ENCODE measurements at places on chromosomes 3 and 15.
A peak's percentile ranks its signal among the peaks of the same experiment; 100 is the strongest.

DNA sequence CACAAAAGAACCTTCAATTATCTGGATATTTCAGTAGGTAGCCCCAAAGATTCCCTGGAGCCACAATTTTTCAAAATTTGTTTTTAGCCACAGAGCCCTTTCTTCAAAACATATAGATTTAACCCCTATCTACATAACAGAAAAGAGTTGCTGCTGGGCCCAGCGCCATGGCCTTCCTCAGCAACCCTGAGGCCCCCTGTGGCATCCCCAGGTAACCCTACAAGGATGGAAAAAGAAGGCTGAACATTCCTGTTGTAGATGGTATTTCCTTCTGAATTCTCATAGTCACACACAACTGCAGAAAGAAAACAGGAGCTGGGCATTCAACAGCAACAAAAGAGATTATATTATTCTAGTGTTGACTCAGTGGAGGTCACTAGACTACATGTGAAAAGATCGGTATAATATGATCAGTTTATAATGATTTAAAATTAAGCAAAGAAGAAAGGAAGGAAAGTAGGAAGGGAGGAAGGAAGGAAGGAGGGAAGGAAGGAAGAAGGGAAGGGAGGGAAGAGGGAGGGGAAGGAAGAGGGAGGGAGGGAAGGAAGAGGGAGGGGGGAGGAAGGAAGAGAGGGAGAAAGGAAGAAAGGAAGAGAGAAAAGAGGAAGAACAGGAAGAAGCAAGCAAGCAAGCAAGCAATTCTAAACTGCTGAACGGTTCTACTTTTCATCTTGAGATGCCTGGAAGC, 342.5 kb upstream of the NR2F2 start:
- DNase-seq = no peak

DNA sequence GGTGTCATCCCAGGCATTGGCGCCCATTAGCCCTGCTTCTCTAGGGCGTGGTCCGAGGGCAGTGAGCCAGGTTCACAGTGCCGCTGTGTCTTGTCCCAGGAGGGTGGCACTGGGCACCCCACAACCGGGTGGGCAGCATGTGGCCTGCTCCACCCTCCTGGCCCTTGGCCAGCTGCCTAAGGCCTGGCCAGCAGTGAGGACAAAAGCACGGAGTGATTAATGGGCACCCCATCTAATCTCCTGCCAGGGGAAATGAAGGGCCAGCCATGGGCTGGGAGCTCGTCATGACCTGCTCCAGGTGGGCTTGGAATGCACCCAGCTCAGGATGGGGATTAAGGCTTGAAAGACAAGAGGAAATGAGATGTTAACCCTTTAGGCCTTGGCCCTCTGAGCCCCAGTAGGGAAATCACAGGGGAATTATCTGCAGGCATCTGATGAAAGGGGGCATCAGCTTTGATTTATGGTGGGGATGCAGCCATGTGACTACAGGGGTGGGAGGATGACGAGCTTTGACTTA, 5.2 kb downstream of the THSD4 start:
- no peak for DNase-seq

DNA sequence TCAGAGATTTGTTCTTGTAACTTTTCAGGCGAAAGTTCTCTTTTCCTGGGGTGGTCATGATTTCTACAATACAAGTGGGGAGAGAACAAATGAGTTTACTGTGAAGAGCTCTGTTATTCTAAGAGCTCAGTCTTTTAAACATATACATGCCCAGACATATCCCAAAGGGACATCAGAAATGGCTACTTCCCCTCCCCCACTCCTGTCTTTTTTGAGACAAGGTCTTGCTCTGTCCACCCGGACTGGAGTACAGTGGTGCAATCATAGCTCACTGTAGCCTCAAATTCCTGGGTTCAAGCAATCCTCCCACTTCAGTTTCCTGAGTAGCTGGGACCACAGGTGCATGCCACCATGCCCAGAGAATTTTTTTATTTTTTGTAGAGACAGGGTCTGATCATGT, 18.2 kb downstream of the KPNA1 start:
- DNase-seq = no peak

DNA sequence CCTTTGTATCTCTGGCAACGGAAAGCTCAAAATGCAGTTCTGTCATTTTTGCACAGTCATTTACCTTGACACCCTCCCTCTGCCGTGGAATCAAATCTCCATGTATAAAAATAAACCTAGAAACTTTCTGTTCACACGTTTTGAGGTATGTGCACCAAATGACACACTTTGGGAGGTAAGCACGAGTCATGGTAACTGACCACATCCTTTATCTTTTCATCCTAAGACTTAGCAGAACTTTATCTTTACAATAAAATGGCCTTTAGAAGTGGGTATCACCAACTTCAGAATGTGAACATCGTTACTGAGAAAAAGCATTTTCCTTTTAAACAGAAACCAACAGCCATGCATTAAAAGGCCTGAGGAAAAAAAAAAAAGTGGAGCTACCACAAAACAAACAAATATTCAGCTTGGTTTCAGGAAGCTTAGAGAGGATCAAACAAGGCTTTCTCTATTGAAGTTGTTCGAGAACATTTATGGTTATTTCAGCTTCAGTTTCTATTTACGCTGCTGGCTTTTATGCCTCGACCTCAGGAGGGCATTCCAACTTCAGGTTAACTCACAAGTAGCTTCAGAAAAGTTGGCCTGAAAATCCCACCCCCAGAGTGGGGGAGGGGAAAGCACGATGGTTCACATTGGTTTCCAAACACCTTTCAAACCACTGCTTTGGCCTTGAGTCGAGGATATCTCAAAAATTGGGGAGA, 171.1 kb upstream of the ICE2 start:
- no peak for DNase-seq

DNA sequence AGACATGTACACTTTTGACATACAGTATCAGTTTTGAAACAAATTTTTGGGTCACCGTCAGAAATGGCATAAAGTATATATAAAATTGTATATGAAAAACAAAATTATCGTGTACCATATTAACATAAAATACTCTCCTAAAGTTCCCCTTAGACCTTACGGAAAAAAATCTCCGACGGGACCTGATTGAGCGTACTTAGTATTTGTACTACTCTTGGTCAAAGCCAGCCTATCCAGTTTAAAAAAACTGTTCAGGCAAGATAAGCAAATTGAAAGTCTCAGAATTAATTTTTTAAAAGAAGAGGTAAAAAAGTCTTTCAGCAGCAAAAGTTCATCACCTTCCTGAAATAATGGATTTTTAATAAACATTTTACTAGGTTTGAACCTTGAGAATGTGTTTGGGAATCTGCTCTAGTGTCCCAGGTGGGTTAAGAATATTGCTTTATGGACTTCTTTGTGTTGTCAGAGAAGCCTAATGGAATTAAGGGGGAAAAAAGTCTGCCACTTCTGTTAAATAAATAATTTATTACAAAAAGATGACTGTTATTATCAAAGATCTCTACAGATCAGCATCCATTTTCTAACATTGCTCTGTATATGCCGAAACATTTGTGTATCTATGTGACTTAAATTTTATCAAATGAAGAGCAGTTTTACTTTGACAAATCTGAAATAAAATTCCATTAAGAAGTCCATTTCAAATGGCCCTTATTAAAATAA, 48.6 kb downstream of the ZBTB20 start:
- DNase-seq = no peak

- no peak for DNase-seq
These were observed 236.0 kb downstream of the UBE2E2 start for GRCh38 chr3:23439080-23439479.

DNA sequence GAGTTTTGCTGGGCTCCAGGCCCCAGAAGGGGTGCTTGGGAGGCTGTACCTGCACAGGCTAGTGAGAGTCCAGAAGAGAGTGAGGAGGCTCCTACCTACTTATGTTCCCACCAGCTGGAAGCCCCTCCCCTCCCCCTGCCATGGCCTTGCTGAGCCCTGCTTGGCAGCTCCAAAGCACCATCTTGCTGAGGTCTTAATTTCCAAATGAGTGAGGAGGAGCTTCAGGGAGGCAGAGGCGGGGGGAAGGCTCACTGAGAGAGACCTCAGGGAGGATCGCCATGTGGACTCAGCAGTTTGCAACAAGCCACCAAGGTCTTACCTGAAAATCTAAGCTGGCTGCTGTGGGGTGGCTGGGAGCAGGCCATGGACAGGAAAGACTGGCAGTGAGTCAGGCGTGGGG, 8.7 kb upstream of the CACNA2D2 start:
- DNase-seq = no peak

DNA sequence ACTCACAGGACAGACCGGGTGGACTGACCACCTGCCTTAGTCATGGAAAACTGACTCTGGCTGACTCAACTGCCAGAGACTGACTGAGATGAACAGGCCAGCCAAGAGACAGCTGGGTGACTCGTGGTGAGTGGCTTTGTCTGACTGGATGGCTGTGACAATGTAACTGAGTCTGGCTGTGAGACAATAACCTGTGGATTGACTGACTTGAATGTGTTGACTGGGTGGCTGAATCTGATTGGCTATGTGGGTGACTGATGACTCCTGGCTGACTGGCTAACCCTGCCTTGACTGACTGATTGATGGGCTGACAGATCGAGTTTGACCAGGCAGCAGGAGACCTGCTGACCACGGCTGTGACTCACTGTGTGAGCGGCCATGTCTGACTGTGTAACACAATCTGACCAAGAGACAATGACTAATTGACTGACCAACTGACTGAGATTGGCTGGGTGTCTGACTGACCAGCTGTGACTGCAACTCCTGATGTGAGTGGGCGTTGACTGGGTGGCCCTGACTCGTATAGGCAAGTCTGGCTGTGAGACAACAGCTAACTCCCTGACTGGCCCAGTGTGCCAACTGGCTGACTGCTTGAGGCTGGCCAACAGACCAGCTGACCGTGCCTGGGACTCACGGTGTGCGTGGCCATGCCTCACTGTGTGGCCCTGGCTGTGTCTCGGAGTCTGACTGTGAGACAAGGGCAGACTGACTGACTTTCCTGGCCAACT, 509.1 kb downstream of the SHQ1 start:
- DNase-seq = peak; percentile 79

DNA sequence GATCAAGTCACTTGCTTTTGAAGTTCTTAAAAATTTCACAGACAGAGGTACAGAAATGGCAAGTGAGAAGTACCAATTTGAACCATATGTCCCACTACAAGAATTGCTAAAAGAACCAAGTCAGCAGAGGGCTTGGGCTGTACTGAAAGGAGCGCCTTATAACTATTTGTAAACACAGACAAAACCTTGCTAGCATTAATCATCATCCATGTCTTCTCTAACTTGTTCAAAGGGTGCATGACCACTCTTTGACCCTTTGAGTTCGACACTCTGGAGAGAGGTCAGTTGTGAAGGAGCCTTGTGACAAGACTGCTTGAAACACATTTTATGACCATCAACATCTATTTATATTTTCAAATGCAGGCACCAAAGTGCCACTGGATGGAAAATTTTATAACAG, 191.7 kb downstream of the PDZRN3 start:
- DNase-seq = no peak

GRCh38 chr15:85642693-85643066, 152.0 kb downstream of the KLHL25 start:
- DNase-seq = no peak

GRCh38 chr3:188151438-188151837, 2.5 kb upstream of the LPP start:
- no peak for DNase-seq
